ENCODE measurements at places on chromosomes 11 and 22.
A peak's percentile ranks its signal among the peaks of the same experiment; 100 is the strongest.

- DNase-seq, result peak; percentile 67
These were observed 21.4 kb upstream of the CDON start for GRCh38 chr11:126083829-126084607.

GRCh38 chr11:81913793-81914192 is 819.9 kb downstream of the FAM181B start:
- DNase-seq, result peak; percentile 12

DNA sequence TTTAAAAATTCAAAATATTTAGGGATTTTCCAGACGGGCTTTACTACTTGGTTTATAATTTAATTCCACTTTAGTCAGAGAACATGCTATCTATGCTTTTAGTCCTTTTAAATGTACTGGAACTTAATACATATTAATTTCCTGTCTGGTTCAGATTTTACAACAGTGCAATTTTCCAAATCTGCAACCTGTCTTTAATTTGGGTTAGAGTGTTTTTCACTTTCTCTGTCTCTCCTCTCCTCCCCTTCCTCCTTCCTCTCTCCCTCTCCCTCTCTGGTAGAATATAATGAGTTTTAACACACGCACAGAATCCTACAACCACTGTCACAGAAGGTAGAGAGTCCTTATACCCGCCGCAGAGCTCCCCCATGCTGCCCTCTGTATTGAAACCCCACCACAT is 950.7 kb downstream of the BRD1 start:
- no peak for DNase-seq

DNA sequence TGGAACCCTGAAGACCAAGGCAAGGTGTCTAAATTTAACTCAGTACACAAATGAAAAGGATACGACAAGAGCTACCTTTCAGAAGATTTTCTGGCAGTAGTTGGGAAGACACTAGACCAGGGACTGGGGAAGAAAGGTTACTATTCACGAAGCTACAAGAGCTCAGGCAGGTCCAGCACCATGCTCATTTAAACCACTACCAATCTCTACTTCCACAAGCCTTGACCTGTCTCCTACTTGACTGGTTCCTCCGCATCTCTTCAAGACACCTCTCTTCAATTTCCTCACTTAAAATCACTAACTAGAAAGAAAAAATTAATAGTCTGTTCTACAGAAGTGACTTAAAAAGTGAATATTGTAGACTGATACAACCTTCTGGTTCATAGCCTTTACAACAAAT is 22.9 kb downstream of the TCF20 start:
- DNase-seq, result no peak

GRCh38 chr11:35236667-35237003 is 97.7 kb downstream of the CD44 start:
- DNase-seq, result no peak

DNA sequence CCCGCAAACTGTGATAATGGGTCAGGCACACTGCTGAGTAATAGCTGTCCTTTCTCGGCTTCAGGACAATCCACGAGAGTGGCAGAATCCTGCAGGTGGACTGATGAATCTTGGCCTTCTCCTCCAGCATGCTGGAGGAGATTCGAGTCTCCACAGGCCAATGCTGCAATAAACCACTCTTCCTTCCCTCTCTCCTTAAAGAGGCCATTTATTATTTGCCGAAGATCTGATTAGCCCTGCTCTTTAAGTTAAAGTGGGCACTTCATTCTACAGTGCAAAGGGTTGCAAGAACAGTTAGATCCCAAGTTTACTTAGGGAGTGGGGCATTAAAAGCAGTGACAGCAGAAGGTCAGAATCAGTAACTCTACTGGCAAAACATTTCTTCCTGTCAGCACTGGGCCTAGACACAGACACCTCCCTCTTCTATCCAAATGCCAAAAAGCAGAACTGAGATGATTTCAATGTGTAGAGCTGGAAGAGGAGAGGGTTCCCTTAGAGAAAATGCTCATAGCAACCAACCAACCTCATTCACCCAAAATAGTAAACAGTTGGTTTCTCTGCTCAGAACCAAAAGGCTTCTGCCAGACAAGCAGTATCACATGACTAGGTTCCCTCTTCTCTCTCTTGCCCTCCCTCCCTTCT is 121.7 kb downstream of the SGSM3 start:
- no peak for DNase-seq

GRCh38 chr11:74478877-74479731 is 11.8 kb upstream of the KCNE3 start:
- no peak for DNase-seq

GRCh38 chr11:112558691-112559090 is 298.0 kb upstream of the PLET1 start:
- DNase-seq, result no peak

DNA sequence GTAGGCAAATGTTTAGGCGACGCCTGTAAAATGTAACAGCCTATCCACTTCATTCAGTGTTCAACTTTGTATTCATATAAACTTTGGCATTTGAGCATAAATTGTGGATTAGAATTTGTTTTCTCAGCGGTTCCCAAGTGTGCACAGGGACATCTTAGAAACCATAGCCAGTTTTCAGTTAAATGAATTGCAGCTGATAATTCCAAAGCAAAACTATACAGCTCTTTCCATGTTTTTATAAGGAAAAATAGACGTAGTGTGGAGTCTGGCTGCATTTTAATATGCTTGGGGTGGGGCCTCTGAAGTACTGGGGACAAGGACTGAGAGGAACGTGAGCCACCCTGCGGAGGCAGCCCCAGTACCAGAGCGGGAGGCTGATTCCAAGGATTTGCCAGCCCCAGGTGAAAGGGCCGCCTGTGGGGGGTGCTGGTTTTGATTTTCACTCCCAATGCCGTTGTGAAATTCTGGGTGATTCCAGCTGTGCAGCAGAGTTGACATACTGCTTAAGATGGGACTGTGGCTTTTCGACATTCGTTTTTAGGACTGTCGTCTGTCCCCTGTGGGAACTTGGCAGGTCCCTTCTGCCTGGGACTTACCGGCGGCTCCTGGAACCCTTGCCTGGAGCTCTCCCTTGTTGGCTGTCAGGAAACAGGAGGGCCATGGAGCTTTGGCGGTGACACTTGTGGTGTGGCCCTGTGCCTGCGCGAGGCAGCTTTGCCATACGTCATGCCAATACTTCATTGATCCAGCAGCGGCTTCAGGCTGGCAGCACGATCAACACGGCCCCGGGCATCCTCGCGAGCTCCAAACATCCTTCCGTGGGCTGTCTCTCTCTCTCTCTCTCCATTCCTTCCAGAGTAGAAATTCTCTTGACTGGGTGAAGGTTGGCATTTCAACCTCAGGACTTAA is 370.9 kb downstream of the TBC1D22A start:
- DNase-seq, result no peak

- no peak for DNase-seq
These were observed 27.9 kb downstream of the DDX6 start for GRCh38 chr11:118763041-118763440.

DNA sequence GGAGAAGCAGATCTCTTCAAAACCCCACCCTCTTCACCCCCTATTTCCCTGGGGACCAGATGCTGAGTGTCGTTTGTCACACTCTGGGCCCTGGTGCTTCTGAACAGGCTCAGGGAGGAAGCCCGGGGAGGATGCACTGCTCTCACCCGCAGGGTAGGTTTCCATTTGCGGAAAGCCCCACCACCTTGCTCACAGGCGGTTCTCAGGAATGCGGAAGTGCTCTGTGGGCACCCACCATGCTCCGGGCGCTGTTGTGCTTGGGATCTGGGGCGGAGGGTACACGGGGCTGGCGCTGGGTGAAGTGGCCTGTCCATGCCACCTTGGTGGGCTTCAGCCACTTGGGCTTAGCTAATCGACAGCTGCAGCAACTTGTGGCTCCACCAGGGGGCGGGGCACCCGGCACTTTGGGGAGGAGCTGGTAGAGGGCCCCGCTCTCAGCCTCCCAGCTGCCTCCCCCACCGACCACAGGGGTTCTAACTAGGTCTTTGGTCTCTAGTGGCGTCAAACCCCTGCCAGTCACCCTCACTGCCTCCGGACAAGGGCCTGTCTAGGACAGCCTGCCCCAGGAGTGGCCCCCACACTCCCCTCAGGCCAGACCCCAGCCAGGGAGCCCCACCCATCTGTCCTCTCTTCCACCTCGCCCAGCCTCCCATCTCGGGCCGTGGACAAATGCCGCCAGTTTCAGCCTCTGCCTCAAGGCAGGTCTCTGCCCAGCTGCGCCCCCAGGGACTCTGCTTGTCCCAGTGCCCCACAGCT is 7.4 kb downstream of the NDUFV1 start:
- DNase-seq, result peak; percentile 83

DNA sequence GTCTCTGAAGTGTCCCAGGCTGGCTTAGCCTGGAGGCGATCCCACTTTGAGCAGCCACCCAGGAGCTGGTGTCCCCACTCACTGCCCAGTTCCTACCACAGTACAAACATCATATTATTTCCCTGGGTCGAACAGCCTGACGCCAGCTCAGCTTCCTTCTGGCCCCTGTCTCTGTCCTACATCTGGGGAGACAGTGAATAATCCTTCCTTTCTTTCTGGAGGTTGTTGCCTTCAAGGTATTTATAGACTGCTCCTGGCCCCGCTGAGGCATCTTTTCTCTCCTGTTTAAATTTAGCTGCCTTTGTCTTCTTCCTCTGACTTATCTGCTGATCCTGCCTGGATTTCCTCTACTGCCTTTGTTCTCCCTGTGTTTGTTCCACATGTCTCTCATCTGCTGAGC is 56.8 kb upstream of the LRRC55 start:
- DNase-seq, result no peak

Measured in activated CD4-positive, alpha-beta T cell treated with anti-CD3 and anti-CD28 coated beads, Interleukin-2, amount 50 U/mL, for 16 hours (primary cell).